KG1 (cell line): ENCODE measurements at places on chromosomes 4 and X.

DNA sequence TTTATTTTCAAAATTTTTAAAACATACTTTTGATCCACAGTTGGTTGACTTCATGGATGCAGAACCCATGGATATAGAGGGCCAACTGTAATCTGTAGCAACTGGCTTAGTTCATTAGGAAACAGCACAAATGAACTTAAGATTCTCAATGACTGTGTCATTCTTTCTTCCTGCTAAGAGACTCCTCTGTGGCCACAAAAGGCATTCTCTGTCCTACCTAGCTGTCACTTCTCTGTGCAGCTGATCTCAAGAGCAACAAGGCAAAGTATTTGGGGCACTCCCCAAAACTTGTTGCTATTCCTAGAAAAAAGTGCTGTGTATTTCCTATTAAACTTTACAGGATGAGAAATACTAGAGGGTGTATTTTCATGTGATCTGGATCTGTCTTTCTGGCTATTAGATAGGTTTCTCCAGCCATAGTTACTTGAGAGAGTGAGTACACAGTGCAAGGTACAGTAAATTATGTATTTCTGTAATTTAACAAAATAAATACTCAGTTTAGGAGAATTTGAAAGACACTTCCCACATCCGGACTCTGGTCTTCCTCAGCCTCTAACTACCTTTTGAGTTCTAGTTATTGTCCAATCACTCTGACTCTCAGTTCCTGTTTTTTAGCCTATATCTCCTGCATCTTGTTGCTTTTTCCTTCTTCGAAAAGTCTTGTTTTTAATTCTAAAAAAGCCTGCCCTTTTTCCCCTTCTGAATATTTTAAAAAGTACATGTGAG, 21.8 kb downstream of the TLR2 start:
- peak; percentile 46 for DNase-seq

- no peak for DNase-seq
Measured at GRCh38 chr4:41693629-41694028, 54.9 kb downstream of the PHOX2B start.

- no peak for DNase-seq
Measured at GRCh38 chrX:14243823-14244222, 214.1 kb upstream of the GEMIN8 start.

DNA sequence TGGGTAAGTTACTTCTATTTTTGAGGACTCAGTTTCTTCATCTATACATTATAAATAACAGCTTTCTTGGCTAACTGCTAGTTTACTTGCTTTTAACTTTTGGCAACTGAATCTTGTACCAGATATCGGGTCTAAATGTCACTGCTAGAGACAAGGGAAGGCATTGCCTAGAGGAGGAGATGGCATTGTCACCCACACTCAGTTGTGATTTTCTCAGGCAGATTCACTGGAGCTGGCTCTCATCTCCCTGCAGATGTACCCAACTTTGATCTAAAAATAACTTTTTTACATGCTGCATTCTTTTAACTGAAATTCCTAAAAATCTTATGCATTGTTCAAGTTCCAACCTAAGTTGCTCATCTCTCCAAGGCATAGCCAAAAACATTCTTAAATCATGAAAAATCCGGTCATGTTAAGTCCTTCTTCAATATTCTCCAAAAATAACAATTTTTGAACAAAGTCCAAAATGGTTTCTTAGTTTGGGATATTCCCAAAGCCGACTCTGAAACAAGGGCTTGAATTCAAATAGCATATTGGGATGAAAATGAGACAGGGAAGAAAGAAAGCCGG, 469.0 kb upstream of the BOD1L1 start:
- no peak for DNase-seq

- DNase-seq = no peak
Measured at GRCh38 chr4:71251261-71251660, 87.6 kb upstream of the SLC4A4 start.

DNA sequence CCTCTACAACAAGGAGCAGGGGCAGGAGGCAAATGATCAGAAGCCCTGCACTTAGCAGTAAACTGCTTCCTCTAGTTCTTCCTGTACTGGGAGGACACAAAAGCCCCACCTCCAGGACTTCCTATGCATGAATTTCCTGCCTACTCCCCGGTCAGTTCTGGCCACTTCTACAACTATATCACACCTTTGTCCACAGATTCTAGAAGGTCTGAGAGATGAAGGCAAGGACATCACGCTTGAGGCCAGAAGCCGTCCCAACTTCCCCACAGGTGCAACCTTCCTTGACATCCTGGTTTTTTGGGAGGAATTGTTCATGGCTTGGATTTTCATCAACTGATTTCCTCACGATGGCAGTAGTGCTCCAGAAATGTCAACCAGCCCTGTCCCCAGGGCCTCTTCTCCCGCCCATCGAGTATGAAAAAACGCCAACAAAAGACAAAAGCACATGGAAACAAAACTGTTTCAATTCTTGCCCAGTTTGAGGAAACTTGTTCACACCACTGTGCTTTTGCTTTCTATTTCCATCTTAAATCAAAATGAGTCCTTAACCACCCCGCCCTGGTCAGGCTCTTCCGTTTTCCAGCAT, 206.5 kb upstream of the STK26 start:
- DNase-seq = no peak
